ENCODE measurements at places on chromosomes 1 and 21.

DNA sequence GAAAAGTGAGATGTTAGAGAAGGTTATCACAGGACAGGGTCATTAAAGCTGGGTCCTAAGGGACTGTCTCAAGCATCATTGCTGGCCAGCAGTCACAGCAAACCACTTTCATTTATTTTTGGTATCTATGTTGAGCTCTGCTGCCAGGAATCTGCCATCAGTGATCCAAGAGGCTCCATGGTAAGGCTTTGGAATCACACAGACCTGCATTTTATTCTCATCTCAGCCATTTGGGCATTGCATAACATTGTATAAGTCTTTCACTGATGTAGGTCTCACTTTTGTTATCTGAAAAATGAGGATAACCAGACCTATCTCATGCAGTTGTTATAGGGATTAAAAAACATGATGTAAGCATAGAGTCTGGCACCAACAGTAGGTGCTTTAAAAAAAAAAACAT is 77.5 kb downstream of the OMA1 start:
- DNase-seq = no peak

DNA sequence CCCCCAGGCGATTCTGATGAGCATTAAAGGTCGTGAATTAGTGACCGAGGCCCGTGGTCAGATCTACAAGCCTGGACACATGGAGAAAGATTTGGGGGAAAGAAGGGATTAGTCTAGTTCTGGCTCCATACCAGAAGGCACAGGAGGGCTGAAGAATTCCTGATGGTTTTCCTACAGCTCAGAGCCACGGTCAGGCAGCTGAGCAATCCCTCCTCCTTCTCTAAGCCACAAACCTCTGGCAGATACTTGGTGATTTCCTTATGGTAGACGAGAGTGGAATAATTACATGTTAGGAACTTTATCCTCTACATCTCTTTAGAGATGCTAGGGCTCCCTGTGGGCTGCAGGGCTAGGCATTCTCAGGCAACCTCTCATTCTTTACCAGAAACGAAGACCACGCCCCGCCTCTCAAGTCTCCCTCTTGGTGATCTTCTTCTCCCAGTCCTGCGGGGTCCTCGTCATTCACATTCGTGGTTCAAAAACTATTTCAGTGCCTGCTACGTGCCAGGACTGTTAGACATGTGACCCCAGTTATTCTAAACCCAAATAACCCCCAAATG is 20.5 kb upstream of the ZBTB18 start:
- no peak for DNase-seq

DNA sequence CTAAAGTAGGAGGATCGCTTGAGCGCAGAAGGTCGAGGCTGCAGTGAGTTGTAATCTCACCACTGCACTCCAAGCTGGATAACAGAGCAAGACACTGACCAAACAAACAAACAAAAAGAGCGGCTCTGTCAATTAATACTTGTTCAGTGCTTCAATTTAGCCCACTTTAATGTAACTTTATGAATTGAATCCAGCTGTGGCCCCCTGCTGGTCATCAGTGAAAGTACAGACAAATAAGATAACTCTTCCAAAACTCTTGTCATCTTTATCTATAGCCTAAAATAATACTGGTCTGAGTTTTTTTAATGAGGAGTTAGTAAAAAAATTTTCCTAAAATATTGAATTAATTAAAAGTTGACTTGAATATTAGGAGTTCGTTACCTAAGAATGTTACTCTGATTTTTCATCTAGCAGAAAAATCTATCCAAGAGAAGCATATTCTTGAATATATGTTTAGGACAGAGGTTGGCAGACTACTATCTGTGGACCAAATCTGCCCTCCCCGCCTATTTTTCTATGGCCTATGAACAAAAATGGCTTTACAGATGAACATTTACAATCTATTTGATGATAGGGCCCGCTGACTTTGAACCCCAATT is 26.1 kb downstream of the ATP5PF start:
- DNase-seq = peak; percentile 5

DNA sequence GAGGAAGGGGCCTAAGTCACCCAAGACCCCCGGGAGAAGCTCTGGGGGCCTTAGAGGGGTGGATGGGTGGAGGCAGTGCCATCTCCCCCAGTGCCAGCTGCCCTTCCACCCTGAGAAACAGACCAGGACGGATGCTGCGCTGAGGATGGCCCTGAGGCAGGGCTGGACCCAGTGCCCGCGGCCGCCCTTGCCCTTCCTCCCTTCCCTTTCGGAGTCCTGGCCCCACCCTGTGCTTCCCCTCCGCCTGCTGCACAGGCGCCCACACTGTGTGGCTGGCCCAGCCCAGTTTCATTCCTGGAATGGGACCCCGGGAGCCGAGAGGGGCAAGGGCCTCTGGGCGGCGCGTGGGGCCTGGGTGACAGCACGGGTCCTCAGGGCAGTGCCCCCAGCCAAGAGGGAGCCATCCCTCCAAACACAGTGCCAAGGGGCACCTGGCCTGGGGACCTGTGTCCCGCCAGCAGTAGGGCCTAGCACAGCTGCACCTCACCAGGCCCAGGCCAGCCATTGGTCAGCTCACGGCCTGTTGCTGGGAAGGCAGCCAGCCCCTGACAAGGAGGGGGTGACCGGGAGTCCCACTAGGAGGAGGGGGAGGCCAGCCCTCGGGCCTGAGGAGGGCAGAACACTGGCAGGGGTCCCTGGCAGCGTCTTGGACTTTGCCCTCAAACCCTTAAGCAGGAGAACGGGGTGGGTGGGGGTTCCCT is 13.4 kb upstream of the SKI start:
- DNase-seq = no peak

DNA sequence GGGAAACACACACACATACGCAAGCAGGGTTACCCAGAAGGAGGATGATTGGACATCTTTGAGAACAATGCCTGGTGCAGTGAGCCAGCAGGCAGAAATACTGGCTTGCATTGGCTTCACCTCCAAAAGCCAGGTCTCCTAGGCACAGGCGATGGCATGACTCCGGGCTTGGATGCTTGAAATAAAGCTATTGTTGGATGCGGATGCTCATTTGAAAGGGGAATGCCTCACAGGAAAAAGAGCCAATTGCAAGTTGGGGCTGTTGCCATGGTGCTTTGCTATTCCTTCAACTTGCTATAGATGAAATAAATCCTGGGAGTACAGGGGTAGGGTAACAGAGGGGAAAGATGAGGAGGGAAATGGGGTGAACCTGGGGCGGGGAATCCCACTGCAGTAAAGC is 180.7 kb upstream of the SGIP1 start:
- no peak for DNase-seq

DNA sequence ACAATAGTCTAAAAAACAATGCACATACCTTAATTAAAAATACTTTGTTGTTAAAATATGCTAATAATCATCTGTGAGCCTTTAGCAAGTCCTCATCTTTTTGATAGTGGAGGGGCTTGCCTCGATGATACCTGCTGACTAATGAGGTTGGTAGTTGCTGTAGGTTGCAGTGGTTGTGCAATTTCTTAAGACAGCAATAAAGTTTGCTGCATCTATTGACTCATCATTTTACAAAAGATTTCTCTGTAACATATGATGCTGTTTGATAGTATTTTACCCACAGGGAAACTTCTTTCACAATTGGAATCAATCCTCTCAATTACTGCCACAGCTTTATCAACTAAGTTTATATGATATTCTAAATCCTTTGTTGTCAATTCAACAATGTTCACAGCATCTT is 7.6 kb downstream of the C1orf87 start:
- DNase-seq = no peak

DNA sequence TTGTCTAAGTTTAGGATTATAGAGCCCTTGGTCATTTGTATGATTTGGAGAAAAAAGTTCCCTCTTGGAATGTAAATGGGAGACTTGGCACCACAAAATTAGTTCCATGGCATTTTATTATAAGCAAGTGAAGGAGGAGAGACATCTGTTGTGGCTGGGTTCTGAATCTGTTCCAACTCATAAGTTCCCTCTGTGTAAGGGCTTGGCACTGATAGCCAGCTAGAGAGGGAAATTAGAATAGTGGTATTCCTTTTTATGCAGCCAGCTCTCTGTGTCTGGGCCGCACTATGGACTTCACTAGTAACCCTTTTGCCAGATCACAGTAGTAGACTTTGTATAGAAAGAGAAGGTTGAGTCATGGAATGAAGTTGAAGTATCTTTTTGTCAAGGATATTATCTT is 31.1 kb downstream of the GNAI3 start:
- no peak for DNase-seq

GRCh38 chr1:223031733-223032601 is 111.1 kb downstream of the TLR5 start:
- DNase-seq = no peak

GRCh38 chr1:209500993-209501392 is 82.5 kb upstream of the CAMK1G start:
- no peak for DNase-seq

DNA sequence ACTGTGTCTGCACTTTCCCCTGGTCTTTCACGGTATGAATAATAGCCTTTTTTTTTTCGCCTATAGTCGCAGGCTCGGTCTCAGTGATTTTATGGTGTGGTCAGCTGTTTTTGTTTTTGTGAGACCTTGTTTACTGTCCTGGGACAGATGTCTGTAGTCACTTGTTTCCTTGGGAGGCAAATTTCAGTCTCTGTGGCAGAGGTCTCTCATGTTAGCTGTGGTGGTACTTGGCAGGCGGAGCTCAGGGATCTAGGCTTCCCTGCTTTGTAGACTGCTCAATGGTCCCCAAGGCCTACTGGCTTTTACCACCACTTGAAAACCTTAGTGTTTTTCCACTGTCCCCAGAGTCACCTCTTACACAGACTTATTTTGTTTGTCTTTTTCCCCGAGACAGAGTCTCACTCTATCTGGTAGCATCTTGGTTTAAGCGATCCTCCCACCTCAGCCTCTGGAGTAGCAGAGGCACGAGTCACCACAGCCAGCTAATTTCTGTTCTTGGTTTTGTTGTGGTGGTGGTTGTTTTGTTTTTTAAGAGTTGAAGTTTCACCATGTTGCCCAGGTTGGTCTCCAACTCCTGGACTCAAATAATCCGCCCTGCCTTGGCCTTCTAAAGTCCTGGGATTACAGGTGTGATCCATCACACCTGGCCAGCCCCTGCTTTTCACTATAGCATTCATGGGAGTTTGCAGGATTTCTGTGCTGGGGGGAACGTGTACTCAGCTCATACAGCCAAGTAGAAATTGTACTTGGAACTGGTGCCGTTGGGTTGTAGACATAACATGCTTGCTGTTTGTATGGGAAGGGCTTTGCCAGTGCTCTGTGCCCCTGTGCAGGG is 10.3 kb downstream of the RNU1-2 start:
- DNase-seq = no peak

DNA sequence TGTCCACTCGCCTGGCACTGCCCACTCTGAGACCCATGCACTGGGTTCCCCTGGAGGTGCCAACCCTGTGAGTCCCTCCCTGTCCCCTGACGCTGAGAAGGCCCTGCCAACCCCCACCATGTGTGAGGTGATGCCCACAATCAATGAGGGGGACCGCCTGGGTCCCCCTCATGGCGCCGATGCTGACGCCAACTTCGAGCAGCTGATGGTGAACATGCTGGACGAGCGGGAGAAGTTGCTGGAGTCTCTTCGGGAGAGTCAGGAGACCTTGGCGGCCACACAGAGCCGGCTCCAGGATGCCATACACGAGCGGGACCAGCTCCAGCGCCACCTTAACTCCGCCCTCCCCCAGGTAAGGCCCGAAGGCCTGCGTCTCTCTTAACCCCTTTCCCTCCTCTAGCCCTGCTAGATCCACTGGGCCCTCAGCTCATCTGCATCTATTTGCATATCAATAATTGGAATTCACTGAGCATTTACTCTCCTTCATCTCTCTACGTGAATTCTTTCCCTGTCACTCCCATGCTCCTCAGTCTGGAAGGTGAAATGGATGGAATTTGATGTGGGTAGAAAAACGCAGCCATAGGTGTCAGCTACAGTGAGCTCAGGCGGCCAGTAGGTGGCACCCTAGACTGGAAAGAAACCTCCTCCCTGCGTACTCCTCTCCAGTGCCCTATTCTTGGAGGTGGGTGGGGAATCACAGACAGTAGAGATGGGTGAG is 12.8 kb downstream of the PPFIA4 start:
- peak; percentile 58 for DNase-seq

- DNase-seq = no peak
Observed at GRCh38 chr1:32352239-32352745, 10.0 kb downstream of the FAM229A start.

DNA sequence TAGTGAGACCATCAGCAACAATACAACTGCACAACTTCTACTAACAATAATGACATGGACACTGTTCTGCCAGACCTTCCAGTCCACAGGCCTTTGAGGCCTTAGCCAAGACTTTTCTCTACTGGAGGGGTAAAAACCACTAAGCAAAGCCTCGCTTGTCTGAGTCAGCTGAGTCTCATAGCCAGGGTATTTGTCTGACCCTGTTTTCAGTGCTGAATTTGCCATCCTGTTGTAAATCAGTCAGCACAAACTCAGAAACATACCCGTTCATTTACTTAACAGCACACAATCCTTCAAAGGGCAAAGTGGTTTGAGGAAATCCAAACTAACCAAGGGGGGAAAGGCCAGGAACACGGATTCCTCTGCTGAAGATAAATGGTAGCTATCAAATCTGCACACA is 537.8 kb downstream of the SMYD3 start:
- DNase-seq = no peak

- DNase-seq = no peak
Observed at GRCh38 chr1:237684236-237684635, 206.5 kb downstream of the ZP4 start.
